ENCODE measurements at places on chromosomes 5 and 9.
A peak's percentile ranks its signal among the peaks of the same experiment; 100 is the strongest.

- peak; percentile 59 for DNase-seq
These were observed 50.2 kb upstream of the RNF38 start for GRCh38 chr9:36450110-36450732.

- DNase-seq = no peak
These were observed 25.5 kb downstream of the TNPO1 start for GRCh38 chr5:72841756-72842535.

DNA sequence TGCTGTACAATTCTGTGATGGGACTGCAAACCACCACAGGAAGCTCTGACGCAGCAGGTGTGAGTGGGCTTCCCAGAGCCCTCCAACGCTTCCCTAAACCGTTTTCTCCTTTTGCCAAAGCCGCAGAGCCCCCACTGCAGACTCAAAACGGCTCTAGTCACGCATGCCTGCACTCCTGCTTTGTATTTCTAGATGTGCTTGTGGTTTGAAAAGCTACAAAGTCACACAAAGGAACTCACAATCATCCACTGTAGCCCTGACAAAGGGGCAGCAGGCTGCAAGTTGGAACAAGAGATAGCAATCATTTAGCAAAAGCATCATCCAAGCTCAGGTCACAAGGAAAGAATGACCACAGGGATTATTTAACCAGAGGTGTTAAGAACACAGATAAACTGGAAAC, 79.3 kb downstream of the PTPN3 start:
- no peak for DNase-seq

- no peak for DNase-seq
These were observed 87.6 kb downstream of the DAPK1 start for GRCh38 chr9:87585123-87585855.

GRCh38 chr9:10633785-10634184, 21.0 kb upstream of the PTPRD start:
- no peak for DNase-seq

- no peak for DNase-seq
These were observed 22.4 kb downstream of the CXXC5 start for GRCh38 chr5:139670369-139671095.

Measured in inflammatory macrophage treated with lipopolysaccharide for 4 hours (primary cell).